ENCODE measurements at places on chromosomes 1 and 21.
A peak's percentile ranks its signal among the peaks of the same experiment; 100 is the strongest.

DNA sequence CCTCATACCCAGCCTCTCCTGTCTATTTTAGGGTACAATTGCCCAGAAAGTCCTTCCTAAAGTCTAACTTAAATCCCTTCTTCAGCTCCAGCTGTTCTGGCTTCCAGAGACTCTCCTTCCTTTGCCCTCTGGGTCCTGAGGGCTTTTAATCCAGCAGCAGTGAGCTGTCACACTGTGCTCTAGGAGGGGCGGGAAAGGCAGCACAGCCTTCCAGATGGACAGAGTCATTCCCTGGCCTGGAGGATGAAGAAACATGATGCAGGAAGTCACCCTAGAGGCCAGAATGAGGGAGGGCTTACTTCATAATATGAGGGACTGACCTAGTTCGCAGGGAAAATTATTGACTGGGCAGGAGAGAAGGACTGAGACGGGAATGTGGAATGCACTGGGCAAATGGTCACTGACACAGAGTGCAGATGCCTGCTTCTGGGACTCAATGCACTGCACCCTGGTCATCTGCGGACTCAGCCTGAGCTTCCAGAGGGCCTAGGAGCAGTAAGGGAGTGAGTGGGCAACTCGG is 1.3 kb downstream of the SH2D2A start:
- peaks cover 32% of the 10 kb centered on the region for H3K4me1 ChIP-seq
- DNase-seq = no peak
- H3K4me3 ChIP-seq = no peak overlapping the region
- peaks cover 13% of the 10 kb centered on the region for H3K27me3 ChIP-seq

GRCh38 chr1:202130297-202130721 is 7.6 kb downstream of the GPR37L1 start:
- peak; percentile 89 for DNase-seq
- peaks cover 99% of the 10 kb centered on the region for H3K4me1 ChIP-seq
- H3K36me3 ChIP-seq = peaks cover 40% of the 10 kb centered on the region
- H3K27me3 ChIP-seq = no peaks in the 10 kb centered on the region
- H3K27ac ChIP-seq = peak overlapping the region; percentile 99
- no peak overlapping the region for H3K4me3 ChIP-seq

DNA sequence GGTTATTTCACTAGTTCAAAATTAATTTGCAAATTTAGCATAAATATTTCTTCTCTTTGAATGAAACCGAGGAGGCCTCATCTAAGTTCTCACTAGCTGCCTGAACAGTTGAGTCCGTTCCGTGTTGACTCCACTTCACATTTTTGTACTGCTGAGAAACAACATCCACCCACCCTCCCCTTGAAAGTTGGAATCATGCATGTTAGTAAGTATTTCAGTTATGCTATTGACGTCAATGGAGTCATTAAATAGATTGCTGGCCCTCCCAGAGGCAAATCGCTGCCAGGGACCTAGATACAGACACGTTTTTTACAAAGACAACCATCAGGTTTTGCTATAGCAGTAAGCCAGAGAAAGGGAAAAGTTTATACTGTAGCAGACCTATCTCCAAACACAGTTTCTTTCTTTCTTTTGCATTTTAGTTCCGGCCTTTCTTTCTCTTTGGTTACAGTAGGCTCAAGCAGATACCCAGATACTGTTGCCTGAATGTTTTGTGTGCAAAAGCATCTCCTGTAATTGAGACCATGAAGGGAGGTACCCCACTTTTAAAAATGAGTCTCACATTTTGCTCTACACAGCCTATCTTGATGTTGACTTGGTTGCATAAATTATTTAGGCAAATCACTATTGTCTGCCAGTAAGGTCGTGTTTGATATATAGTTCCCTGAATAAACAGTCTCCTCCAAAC is 262.6 kb upstream of the SGIP1 start:
- DNase-seq = peak; percentile 93
- peaks cover 14% of the 10 kb centered on the region for H3K4me1 ChIP-seq
- H3K27ac ChIP-seq = peak overlapping the region; percentile 89
- no peak overlapping the region for H3K4me3 ChIP-seq

GRCh38 chr1:201718346-201719202 is 110.4 kb upstream of the IPO9 start:
- no peak for DNase-seq
- no peak overlapping the region for H3K4me3 ChIP-seq
- H3K27ac ChIP-seq = no peak overlapping the region
- H3K27me3 ChIP-seq = no peaks in the 10 kb centered on the region

Data from spinal cord (tissue), 10 donors.